ENCODE measurements at places on chromosomes 4 and X. TPM values are rescaled to one million over a fixed set of nuclear protein-coding genes. Genes with fewer than 3 reads are reported as not detected.

- H3K4me1 ChIP-seq: no peaks in the 10 kb centered on the region
- no peaks in the 10 kb centered on the region for H3K27me3 ChIP-seq
These were observed 390.7 kb upstream of the ADGRL3 start for GRCh38 chr4:60809486-60809800.

DNA sequence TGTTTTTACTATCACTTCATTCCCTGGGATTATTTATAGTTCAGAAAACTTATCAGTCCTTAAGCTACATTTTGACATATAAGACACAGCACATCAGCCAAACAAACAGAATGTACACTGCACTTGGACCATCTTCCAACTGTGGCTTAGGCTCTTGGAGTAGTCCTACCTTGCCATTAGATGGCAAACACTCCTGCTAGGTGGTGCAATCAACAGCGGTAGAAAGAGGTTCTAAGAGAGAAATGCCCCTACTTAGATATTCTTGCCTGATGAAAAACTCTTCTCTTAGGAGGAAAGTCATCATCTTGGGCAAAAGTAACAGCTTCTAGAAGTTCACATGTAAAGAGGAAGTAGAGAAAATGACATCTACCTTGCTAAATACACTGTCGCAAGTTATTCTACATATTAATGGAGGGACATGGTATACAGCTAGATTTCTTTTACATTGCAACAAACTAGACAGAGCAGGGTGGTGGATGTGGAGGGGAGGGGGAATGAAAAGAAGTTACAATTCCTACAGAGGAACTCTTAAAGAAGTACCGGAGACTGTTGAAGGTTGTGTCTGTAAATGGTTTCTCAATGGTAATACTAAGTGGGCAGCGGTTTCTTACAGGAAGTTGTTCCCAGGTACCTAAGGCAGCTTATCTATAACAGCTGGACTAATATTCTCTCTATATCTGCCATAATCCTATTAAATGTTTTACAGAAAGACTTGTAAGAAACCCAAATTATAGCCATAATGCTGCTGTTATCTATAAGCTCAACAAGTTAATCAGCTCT, 8.1 kb upstream of the STPG2 start:
- no peaks in the 10 kb centered on the region for H3K27me3 ChIP-seq
- H3K36me3 ChIP-seq: no peaks in the 10 kb centered on the region
- no peak overlapping the region for H3K27ac ChIP-seq

- no peaks in the 10 kb centered on the region for H3K27me3 ChIP-seq
- no peaks in the 10 kb centered on the region for H3K36me3 ChIP-seq
- peak; percentile 19 for DNase-seq
- peak overlapping the region; percentile 91 for H3K27ac ChIP-seq
These were observed 12.2 kb downstream of the SH3BP2 start for GRCh38 chr4:2804973-2805501.

DNA sequence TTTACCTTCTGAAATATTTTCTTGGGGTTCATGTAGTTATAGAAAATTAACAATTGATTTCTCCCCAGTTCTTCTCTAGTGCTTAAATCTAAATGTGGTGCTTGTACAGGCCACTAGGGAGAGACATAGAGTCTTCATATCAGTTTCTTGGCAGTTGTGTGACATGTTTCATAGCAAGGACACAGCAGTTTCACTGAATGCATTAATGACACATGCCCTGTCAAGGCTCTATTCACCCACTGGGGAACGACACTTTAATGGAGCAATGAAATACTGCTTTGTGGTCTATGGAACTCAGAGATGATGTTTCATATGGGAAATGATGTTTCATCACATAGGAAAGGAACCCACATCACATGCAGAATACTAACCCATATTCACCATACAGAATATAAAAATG, 2.8 kb downstream of the VEGFC start:
- no peak for DNase-seq
- H3K27me3 ChIP-seq: no peaks in the 10 kb centered on the region
- peak overlapping the region; percentile 63 for H3K4me3 ChIP-seq
- H3K36me3 ChIP-seq: no peaks in the 10 kb centered on the region
- peaks cover 6% of the 10 kb centered on the region for H3K4me1 ChIP-seq
- H3K27ac ChIP-seq: peak overlapping the region; percentile 89

DNA sequence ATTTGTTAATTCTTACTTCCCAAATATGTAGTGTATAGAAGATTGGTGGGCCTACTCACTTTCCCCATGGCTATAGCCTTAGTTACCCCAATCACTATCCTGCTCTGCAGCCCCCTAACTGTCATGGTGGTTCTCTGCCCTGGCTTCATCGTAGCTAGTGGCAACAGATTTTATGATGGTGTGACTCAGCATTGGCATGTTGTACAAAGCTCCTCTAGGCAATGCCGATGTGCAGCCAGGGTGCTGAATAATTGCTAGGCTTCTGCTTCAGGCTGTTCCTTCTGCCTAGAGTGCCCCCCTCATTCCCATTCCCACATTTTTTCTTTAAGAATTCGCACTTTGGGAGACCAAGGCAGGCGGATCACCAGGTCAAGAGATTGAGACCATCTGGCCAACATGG, 35.2 kb downstream of the AFF2 start:
- DNase-seq: no peak
- no peak overlapping the region for H3K27ac ChIP-seq
- H3K36me3 ChIP-seq: no peaks in the 10 kb centered on the region
- no peak overlapping the region for H3K4me3 ChIP-seq

DNA sequence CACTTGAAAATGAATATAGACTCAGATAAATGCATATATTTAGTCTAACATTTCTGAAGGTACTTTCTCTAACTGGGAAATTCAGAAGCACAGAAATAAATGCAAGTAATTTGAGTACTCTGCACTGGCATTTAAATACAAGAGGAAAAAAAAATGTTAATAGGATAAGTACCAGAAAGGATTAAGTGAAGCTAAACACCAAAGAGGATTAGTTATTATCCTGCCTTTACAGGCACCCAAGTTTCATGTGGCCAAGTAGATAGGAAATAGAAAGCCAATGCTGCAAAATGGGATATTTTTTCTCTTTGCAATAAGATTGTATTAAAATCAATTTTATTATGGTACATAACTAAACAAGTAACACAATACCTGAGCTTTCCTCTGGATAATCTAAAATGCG, 762.5 kb downstream of the PCDH7 start:
- H3K4me1 ChIP-seq: no peaks in the 10 kb centered on the region
- no peaks in the 10 kb centered on the region for H3K27me3 ChIP-seq
- DNase-seq: no peak
- H3K4me3 ChIP-seq: no peak overlapping the region

DNA sequence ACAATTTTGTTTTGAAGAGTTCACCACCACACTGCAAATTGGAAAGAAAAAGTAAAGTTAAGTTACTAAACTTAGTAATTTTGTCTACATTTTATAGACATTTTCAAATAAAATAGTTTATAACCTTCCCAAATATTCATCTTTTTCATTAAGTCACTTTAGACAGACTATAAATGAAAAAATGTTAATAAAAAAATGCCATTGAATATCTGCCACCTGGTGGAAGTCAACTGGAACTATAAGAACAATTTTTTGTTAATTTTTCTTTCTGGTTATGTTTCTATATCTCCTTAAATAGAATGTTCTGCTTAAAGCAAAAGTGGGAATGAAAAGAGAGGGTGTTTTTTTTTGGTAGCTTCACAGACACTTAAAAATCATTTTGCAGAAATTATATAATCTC, 534.4 kb upstream of the PCDH10 start:
- H3K4me1 ChIP-seq: no peaks in the 10 kb centered on the region
- H3K27ac ChIP-seq: no peak overlapping the region
- H3K4me3 ChIP-seq: no peak overlapping the region
- H3K27me3 ChIP-seq: no peaks in the 10 kb centered on the region

DNA sequence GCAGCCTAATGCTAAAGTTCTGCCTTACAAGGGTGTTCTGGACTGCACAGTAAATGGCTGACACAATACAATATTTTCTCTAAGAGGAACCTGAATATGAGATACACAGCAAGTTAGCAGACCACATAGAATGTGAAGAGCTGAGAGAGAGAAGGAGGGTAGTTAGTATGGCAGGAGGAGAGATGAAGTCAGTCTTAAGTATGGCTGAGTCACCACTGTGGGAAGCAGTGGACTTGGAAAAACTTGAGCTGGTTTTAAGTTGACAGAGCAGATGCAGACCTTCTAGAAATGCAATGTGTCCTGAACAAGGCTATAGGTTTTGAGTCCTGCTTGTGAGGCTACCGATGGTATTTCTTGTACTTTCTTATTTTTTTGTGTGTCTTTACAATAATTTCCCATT, 172.5 kb downstream of the SH2D1A start:
- no peaks in the 10 kb centered on the region for H3K4me1 ChIP-seq
- H3K27ac ChIP-seq: no peak overlapping the region
- DNase-seq: no peak
- no peaks in the 10 kb centered on the region for H3K27me3 ChIP-seq

GRCh38 chr4:168164915-168165548, 72.7 kb downstream of the ANXA10 start:
- H3K27me3 ChIP-seq: no peaks in the 10 kb centered on the region
- no peak overlapping the region for H3K4me3 ChIP-seq
- H3K36me3 ChIP-seq: no peaks in the 10 kb centered on the region
- DNase-seq: no peak

DNA sequence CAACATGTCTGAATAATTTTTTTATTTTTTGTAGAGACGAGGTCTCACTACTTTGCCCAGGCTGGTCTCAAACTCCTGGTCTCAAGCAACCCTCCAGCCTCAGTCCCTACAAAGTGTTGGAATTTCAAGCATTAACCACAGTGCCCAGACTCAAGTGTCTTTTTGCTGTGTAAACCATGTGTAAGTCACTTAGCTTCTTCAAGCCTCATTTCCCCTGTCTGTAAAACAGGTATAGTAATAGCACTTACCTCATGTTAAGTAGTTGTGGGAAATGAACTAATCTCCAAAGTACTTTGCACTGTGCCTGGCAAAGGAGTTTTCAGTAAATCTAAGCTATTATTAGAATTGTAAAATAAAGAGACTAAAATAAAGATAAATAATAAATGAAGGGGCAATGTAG, 35.7 kb downstream of the STBD1 start:
- H3K4me3 ChIP-seq: no peak overlapping the region
- no peak overlapping the region for H3K27ac ChIP-seq
- no peaks in the 10 kb centered on the region for H3K4me1 ChIP-seq
- H3K36me3 ChIP-seq: no peaks in the 10 kb centered on the region
- no peak for DNase-seq
- H3K27me3 ChIP-seq: no peaks in the 10 kb centered on the region

DNA sequence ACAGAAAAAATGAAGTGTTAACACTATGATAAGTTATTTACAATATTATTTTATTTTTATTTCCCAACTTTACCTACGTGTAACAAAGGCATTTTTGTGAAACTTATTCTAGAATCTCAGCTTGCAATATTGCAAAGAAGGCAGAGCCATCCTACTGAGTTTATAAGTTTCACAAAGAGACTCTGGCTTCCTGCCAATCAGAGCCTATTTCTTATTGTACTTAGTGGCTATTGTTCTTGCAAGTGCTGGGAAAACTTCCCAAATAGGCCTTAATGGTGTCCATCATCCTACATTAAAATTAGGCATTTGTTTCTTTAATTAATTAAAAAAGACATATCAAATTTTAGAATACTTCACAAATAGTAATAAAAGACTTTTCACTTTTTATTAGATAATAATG, 233.2 kb downstream of the EPHA5 start:
- H3K36me3 ChIP-seq: no peaks in the 10 kb centered on the region
- H3K4me1 ChIP-seq: no peaks in the 10 kb centered on the region
- no peaks in the 10 kb centered on the region for H3K27me3 ChIP-seq
- no peak for DNase-seq
- no peak overlapping the region for H3K27ac ChIP-seq

- no peaks in the 10 kb centered on the region for H3K36me3 ChIP-seq
- H3K4me1 ChIP-seq: no peaks in the 10 kb centered on the region
- no peaks in the 10 kb centered on the region for H3K27me3 ChIP-seq
- no peak for DNase-seq
- H3K4me3 ChIP-seq: no peak overlapping the region
These were observed 668.0 kb upstream of the LCORL start for GRCh38 chr4:18689308-18690115.

GRCh38 chrX:152637649-152638442, at the start of gene GABRQ:
TSS of gene GABRQ (plus strand) at chrX:152637895. CDS start at chrX:152638203, 308 bp downstream.
- no peaks in the 10 kb centered on the region for H3K4me1 ChIP-seq
- H3K36me3 ChIP-seq: no peaks in the 10 kb centered on the region
- H3K27me3 ChIP-seq: peaks cover 12% of the 10 kb centered on the region
- no peak within 1 kb of the TSS for H3K4me3 ChIP-seq

DNA sequence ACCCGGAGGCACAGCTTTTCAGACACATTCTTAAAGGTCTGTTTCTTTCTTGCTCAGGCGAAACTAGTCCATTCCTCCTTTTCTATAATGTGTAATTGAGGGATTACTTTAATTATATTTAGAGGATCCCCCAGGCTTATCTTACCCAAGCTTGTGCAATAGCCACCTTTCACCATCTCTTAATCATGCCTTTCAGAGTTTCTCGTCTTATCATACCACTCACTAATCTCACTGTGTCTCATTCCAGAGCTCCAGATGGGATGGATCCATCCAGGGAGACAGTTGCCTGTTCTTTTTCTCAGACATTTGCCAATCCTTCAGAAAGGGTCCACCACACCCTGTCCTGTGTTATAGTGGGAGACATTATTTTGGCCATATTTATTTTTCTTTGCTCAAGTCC, 12.5 kb downstream of the SPARCL1 start:
- no peak overlapping the region for H3K4me3 ChIP-seq
- peaks cover 99% of the 10 kb centered on the region for H3K4me1 ChIP-seq
- no peak for DNase-seq
- H3K27me3 ChIP-seq: no peaks in the 10 kb centered on the region

DNA sequence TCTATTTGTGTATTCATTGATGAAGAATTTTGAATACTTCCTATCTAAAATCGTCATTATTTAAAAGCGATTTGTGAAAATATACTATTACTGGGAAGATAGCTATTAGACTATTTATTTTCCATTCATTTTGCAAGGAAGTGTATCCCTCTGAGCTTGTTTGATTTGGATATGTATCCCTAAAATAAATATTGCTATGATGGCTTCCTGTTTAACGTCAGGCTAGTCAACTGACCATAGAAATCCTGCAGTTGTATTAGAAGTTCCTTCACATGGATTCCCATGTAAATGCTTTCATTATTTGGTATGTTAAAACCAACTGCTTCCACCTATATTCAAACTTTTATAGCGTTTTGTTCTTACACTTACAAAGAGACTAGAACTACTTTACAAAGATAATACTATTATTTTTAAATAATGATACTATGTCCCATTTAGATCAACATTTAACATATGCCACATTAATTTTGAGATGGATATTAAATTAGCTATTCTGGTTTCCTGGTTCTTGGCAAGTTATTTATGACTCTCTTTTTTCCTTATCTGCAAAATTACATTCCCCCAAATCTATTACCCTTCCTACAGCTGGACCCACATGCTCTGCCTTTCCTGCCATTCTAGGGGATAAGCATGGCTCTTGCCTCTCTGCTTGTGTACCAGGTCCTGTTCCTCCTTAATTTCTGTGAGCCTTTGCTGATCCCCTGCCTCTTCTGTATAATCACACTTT, 26.7 kb upstream of the PDE5A start:
- no peaks in the 10 kb centered on the region for H3K27me3 ChIP-seq
- H3K27ac ChIP-seq: no peak overlapping the region
- H3K4me3 ChIP-seq: no peak overlapping the region
- DNase-seq: no peak
- no peaks in the 10 kb centered on the region for H3K4me1 ChIP-seq
- H3K36me3 ChIP-seq: no peaks in the 10 kb centered on the region

- no peaks in the 10 kb centered on the region for H3K27me3 ChIP-seq
- H3K4me3 ChIP-seq: no peak overlapping the region
- H3K36me3 ChIP-seq: no peaks in the 10 kb centered on the region
- no peaks in the 10 kb centered on the region for H3K4me1 ChIP-seq
- no peak overlapping the region for H3K27ac ChIP-seq
- DNase-seq: no peak
These were observed 155.6 kb upstream of the CXCL13 start for GRCh38 chr4:77450006-77450405.

Gene DBET
- not detected for total RNA-seq

Gene GPR119
- total RNA-seq: not detected

Gene MSANTD1
- total RNA-seq: 0.30 TPM

Gene IGFBP7
- total RNA-seq: 635 TPM

Gene YIPF6
- 29.1 TPM for total RNA-seq

Gene ASB12
- 2.4 TPM for total RNA-seq

Measured in heart right ventricle (tissue), 16 donors.